ENCODE measurements at places on chromosomes 7 and 10.

DNA sequence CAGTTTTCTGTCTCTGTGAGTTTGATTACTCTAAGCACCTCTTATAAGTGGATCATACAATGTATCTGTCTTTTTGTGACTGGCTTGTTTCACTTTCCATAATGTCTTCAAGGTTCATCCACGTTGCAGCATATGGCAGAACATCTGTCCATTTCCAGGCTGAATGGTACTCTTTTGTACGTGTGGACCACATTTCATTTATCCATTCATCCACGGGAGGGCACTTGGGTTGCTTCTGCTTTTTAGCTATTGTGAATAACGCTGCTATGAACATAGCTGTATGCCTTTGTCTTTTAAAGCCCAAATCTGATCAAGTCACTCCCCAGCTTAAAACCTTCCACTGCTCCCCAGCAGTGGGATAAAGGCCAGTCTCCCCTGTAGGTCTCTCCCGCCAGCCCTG is 31.5 kb downstream of the EGFR start:
- DNase-seq: no peak

DNA sequence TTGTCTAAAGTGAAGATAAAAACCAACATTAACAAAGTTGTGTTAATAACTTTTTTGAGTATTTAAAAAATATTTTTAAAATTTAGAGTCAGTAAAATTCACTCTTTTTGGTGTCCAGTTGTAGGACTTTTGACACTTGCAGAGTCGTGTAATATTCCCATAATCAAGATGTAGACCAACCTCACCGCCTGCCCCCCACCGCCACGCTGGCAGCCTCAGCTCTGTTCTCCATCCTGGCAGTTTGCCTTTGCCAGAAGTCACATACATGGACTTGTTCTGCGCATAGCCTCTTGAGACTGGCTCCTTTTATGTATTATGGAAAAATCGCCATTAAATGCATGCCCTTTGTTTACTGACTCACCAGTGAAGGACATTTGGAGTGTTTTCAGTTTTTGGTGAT is 27.3 kb upstream of the SYCE1 start:
- DNase-seq: no peak

DNA sequence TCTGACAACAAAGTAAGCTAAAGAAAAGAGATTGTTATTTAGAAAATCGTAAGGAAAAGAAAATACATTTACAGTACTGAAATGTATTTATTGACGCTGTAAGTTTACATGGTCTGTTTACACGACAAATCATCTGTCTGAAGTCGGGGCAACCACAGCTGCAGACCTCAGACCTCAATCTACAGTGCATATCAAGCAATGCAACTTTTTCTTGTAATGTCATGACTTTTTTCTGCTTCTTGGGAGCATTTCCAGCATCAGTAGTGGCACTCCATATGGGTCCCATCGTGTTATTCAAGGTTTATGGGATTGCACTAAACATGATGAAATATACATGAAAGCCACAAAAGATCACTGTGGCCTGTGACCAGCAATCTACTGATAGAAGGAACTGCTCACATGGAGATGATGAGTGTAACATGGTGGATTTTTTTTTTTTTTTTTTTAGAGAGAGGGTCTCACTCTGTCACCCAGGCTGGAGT is 77.1 kb downstream of the MTPN start:
- DNase-seq: no peak

GRCh38 chr7:108322925-108323832 is 133.1 kb downstream of the NRCAM start:
- no peak for DNase-seq

GRCh38 chr7:131826960-131827359 is 270.5 kb upstream of the PODXL start:
- no peak for DNase-seq

GRCh38 chr7:957418-958220 is 3.1 kb upstream of the ADAP1 start:
- no peak for DNase-seq

DNA sequence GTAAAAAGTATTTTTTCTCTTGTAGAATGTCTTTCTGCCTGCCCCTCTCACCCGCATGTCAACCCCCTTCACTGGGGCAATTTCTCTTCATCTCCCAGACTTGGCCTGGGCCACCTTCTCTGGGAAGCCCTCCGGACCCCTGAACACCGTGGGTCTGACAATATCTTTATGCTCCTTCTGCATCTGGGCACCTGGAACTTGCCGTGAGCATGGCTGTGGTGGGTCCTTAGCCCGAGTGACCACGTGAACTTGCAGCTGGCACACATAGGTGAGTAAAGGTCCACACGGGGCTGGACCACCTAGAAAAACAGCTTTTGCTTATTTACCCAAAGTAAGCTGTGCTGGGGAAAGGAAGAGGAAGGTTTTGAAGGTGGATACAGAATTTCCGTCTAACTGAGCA is 600.2 kb downstream of the DNAJB6 start:
- DNase-seq: no peak

DNA sequence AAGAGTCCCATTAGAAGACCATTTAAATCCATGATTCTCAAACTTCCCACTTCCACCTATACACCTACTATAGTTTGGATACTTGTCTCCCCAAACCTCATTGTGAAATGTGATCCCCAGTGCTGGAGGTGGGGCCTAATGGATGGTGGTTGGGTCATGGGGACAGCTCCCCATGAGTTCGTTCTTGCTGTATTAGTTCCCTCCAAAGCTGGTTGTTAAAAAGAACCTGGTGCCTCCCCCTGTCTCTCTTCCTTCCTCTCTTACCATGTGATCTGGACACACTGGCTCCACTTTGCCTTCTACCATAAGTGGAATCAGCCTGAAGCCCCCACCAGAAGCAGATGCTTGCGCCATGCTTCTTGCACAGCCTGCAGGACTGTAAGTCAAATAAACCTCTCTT is 53.9 kb downstream of the WIPF3 start:
- DNase-seq: no peak

DNA sequence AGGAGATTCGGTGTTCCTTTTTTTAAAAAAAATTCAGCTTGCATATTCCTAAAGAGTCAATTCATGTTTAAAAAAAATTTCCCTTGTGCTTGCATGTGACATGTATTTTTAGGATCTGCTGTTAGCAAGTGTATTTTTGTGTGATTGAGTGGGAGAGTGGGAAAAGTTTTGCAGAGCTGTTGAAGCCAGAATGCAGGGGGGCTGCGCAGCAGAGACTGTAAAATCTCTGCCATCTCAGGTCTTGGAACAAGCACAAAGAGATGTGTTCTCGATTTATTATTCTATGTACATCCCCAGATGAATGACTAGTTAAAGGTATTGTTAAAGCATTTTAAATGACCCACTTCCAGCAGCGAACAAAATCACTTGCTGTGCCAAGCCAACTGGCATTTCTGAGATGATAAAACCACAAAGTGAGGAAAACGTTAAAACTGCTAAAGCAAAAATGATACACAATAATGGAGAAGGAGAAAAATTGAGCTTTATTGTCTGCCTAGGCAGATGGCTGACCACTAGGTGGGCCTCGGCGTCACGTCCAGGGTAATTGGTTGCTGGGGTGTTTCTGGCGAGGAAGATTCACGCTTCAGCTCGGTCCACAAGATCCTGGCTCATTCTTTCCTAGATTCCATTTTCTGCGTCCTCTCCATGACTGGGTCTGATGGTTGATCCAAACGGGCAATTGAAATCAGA is 67.0 kb upstream of the ATRNL1 start:
- no peak for DNase-seq

- DNase-seq: no peak
Observed at GRCh38 chr10:77671594-77672252, 34.1 kb upstream of the KCNMA1 start.

DNA sequence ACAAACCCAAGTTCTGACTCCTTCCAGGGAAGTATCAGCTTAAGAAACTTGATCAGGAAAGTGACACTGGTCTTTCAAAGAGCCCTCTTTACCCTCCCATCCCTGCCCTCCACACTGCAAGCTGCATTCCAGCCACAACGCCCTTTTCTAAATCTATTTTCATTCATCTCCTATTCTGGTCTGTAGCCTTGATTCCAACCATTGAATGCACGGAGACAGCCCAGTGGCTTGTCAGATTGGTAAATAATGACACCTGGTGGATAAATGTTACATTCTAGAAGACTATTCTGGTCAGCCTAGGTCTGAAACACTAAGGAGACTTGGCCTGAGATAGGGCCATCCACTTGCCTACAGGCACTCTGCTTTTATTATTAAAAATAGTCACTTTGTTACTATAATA is 20.9 kb downstream of the MORN4 start:
- no peak for DNase-seq

DNA sequence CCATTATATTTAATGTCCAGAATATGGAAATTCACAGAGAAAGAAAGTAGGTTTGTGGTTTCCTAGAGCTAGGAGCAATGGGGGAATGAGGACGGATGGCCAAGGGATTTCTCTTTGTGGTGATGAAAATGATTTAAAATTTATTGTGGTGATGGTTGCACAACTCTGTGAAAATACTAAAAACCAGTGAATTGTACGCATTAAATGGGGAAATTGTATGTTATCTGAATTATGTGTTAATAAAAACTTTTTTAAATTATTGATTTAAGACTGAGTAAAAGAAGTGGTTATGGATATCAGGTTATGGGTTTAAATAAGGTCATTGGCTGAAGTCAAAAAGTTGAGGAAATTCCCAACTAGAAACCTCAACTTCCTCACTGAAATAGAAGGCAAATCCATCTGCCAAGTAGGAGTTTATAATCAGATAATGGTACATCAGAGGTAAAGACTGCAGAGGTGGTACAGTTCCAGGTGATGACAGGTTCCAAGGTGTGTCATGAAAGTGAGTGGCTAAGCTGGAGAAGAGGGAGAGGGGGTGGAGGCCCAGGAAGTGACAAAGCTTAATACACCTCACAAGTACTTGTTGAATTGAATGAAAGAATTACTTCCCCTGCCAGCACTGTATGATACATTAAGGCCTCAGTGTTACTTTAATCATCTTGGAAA is 68.9 kb upstream of the CCDC71L start:
- DNase-seq: no peak

GRCh38 chr7:12249706-12250105 is 38.6 kb downstream of the TMEM106B start:
- no peak for DNase-seq

DNA sequence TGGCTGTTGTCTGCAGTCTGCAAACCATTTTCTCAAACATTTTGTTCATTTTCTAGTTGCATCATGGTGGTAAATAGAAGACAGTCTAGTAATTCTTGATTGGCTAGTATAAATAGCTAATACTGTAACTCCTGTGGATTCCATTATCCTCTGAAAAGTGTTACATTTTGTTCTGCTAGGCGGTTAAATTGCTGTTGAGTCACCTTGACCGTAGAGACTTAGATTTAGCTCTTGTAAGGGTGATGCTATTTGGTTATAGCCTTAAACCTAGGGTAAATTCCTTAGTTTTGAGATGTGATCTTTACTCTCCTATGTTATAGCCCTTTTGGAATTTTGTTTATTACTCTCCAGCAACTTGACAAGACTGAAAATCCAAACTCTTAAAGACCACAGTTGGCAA is 58.8 kb downstream of the SHOC2 start:
- DNase-seq: no peak

DNA sequence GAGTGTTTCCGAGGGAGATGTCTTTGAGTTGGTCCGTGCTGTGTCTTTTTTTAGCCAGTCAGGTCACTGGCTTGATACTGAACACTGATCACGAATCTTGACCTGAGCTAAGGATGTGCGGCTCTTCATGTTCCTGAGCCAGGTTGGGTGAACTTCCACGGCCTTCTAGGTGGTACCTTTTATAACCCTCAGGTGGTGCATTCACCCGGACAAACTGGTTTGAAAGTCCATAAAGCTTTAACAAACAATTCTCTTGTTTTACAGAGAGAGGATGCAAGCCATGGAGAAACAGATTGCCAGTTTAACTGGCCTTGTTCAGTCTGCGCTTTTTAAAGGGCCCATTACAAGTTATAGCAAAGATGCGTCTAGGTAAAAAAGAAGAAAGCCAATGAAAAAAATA is 229.5 kb downstream of the ARHGAP21 start:
- no peak for DNase-seq

DNA sequence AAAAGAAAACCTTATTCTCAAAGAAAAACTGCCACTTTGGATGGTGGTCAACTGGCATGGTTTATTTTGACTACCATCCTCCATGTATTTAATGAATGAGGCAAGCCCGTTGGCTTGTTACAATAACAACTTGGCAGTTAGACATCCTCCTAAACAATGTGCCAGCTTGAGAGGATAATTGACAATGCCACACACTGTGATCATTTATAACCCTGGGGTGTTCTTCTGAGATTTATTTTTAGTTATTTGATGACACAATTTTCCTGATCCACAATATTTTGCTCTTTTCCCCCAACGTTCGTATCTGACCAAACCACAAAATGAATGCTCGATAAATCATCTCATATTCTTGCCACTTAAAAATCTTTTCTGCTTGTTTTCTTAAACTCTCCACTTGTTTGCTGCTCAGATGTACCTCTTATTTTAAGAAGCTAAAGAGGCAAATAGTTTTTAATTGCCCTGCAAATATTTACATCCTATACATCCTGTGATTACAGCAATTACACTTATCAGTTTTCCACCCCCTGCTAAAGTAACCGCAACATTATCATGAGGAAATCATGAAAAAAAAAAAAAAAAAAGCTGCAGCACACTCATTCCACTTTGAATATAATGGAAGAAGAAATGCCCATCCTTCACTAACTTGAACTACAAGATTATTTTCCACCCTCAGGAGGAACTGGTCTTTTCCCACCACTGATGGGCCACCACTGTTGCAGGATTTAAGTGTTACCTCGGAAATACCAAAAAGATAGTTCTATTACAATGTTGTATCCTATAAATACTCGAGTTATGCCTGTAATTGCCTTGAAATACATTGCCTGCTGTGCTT is 119.9 kb downstream of the MBL2 start:
- no peak for DNase-seq

GRCh38 chr7:69994886-69995542 is 396.7 kb downstream of the AUTS2 start:
- no peak for DNase-seq

DNA sequence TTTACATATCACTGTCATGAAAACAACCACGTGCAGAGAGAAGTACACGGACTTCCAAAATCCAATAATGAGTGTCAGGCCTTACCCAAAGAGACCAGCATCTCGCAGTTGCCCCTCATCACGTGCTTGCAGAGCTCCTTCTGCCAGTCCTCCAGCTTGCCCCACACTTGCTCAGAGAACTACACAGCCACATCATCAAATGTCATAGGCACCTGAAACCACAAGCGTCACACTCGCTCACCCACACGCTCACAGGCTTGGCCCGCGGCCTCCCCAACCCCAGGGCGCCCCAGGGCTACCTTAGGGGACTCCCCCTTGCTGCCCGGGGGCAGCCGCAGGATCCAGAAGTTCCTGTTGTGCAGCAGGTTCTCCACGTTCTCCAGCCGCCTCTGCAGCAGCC is 123.4 kb upstream of the ZNF746 start:
- no peak for DNase-seq

DNA sequence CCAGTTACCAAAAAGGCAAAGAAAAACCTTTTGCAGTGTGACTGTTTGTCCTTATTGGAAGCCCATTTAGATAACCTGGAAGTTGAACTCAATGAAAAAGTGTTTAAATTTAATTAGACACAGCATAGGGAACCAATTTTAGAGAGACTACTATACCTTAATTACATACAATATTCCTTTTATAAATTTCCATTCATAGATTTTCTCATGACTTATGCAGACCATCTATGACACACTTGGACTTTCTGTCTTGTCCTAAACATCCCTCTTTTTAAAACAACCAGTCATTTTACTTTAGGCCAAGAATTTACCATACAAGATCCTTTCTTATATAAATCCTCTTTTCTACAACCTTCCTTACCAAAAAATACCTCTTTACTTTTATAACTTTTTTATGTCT is 61.6 kb downstream of the MTURN start:
- DNase-seq: no peak

- no peak for DNase-seq
Observed at GRCh38 chr7:138625849-138626230, 75.3 kb downstream of the SVOPL start.

GRCh38 chr7:43076606-43077005 is 35.8 kb upstream of the HECW1 start:
- no peak for DNase-seq
